ENCODE measurements at places on chromosomes 2 and 18.

DNA sequence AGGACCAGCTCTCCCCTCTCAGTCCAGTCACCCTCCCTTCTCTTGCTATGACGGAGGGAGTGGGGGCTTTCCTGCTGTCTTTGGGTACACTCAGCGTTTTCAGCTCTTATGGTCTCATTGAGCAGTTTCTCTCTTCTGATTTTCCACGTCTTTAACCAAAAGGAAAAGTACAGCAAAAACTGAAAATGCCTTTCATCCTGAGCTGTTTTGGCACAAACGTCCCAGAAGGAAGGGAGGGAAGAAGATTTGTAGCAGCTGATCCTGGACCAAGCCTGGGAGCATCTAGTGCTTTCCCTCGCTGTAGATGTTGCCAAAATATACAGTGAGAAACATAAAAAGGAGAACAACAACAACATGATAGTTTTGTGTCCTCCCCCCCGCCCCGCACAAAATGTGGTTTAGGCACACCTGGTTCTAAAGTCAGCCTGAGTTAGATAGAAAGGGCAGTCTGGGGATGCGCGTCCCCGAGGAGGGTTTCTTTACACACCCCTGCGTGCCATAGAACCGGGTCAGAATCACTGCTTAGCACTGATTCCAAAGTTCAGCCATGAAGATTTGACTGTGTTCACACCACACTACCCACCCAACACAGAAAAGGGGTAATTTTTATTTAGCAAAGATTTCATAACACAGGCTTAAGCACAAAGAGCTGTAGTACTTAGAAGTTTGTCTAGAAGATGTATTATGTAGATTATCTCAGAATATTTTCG, 53.4 kb downstream of the SLC40A1 start:
- no peak for DNase-seq

DNA sequence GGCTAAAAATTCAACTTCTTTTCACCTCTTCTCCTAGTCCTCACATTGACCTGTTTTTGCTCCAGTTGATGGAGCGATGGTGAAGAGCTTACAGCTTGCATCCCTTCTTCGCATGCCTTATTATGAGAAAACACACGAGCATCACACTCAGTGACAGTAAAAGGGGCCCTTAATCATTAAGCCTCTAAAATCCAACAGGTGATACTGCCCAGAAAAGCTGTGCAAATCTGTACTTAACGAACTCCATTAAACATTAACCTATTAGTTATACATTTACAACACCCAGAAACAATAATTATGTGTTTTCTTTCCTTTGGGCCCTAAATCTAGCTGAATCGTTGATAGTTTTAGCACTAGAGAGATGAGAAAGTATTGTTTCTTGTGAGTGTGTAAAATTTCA, 54.8 kb downstream of the LAMA1 start:
- no peak for DNase-seq

- no peak for DNase-seq
These were observed 8.3 kb downstream of the WNT6 start for GRCh38 chr2:218867900-218868299.

GRCh38 chr2:25685741-25686140, 12.4 kb upstream of the DTNB start:
- DNase-seq, result no peak

GRCh38 chr2:50840341-50841124, 191.4 kb downstream of the NRXN1 start:
- no peak for DNase-seq

- no peak for DNase-seq
These were observed 104.1 kb upstream of the ITGA6 start for GRCh38 chr2:172323256-172323655.

- no peak for DNase-seq
These were observed 9.6 kb downstream of the IFIH1 start for GRCh38 chr2:162308747-162309503.

GRCh38 chr18:23268641-23269040, 133.4 kb downstream of the CABLES1 start:
- peak; percentile 22 for DNase-seq
